Germinal center (tissue), 1 donor: ENCODE measurements at places on chromosomes 5 and 9.

GRCh38 chr5:159571501-159572244 is 241.4 kb upstream of the IL12B start:
- no peak for DNase-seq

DNA sequence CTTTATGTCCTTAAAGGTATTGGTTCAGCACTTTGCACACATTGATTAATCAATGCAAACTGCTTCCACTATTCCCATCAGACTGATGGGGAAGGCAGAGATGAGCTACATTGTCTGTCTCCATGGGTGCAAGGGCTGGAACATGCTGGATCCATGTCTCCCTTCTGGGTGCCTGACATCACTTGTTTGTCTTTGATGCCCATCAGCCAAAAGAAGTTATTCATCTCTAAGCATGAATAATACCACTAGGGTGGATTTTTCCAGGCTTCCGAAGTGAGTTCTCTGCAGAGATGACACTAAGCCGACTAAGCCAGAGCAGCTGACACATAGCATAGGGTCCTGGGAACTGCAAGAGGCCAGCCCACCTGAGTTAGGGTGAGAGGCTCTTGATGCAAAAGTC is 8.7 kb downstream of the FGF1 start:
- DNase-seq: no peak

DNA sequence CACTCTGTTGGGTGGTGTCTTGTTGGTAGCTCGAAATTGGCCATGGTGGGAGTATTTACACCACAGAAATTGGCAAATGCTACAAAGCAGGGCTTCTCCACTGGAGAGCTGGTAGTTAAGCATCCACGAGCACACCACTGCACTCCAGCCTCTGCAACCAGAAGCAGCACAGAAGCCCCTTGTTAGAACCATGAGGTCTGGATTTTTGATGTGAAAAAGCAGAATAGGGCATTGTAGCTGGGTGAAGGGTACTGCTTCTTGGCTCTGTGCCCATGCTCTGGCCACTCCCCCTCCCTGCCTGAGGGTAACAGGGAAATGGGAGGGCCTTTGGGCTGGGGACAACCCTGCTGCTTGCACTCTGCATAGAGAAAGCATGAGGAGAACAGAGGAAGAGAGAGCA is 81.2 kb upstream of the UBTD2 start:
- no peak for DNase-seq

- DNase-seq: no peak
Measured at GRCh38 chr9:93830606-93831005, 124.5 kb downstream of the BARX1 start.

DNA sequence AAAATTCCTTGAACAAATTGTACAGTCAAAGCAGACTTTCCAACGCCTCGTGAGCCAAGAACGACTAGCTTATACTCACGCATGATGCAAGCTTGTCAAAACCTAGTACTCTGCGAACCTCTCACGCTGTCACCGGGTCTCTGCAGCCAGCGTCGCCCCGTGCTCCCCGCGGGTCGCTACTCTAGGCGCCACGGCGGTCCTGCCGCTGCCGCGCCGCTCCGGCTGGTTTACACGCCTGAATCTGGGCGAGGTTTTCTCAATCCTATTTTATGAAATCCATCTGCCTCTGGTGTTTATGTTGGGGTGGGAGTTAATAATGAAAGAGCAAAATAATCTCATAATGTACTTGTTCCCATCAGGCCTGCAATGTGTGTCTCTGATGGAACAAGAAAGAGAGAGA is 90.9 kb downstream of the SV2C start:
- no peak for DNase-seq

DNA sequence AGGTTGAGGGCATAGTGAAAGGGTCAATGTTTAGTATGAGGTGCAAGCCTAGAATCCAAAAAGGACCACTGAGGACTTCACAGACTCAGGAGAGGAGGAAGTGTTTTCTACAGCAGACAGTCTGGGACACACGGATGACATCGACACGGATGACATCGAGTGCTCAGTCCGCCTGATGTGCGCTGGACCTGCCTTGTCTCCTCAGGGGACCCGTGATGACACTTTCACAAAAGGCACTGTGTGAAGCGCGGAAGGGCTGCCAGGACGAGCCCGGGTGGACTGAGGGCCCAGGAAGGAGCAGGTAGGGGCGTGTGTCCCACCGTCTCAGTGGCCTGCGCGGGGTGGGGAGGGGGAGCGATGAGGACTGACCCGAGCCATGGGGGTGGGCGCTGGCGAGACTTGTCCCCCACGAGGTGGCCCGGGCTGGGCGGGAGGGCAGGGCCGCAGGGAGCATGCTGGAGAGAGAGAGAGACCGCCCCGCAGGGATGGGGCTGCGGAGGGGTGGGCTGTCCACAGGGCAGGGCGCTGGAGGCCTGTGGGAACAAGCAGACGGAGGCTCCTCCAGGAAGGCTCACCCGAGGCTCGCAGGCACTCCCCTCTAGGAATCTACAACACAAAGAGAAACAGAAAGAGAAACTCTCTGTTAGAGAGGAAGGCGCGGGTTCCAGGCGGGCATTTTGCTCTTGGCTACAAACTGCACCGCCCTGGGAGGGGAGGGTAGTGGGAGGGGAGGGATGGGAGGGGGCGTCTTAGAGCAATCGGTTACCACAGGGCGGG is 54.9 kb downstream of the USP20 start:
- DNase-seq: no peak

DNA sequence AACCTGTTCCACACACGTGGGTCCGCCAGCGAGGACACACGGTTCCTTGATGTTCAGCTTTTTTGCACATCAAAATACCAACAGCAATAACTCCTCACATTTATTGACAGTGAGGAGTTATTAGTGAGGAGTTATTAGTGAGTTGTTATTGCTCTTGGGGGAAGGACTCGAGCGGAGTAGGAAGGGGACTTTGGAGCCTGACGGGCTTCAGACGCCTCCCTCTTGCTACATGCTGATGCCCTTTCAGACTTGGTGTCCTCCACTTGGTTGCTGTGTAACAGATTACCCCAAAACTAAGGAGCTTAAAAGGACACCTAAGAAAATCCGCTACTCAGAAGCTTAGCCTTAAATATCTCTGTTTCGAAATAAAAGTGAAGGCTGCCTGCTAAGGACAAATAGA is 181.9 kb upstream of the MSX2 start:
- no peak for DNase-seq

DNA sequence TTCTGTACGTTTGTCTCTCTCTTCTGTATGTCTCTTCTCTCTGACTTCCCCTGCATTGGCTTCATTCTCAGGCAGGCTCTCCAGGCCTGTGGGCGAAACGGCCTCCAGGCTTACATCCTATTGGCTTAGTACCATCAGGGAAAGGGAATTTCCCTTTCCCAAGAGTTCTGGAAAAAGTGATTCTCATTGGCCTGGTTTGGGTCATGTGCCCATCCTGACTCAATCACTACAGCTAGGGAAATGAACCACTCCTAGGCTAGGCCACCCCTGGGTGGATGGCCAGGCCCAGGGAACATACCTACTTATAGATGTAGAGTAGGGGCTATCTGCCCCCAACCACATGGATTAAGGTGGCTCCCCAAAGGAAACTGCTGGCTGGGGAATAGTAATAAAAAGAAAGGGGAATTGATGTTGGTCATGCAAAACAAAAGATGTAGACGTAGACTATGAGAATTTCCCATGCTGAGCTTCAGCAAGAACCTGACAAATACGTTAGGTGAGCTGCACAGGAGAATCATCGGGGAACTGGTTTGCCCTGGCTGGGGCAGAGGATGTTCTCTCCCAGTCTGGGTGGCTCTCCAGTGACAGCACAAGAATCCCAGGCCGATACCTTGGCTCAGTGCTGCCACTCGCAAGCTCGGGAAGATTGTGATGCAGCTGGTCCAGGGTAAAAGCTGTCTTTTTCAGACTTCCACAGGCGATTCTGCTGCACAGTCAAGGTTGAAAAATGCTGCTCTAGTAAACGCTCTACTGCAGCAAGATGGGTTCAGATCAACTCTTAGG is 3.7 kb upstream of the EGR1 start:
- no peak for DNase-seq

DNA sequence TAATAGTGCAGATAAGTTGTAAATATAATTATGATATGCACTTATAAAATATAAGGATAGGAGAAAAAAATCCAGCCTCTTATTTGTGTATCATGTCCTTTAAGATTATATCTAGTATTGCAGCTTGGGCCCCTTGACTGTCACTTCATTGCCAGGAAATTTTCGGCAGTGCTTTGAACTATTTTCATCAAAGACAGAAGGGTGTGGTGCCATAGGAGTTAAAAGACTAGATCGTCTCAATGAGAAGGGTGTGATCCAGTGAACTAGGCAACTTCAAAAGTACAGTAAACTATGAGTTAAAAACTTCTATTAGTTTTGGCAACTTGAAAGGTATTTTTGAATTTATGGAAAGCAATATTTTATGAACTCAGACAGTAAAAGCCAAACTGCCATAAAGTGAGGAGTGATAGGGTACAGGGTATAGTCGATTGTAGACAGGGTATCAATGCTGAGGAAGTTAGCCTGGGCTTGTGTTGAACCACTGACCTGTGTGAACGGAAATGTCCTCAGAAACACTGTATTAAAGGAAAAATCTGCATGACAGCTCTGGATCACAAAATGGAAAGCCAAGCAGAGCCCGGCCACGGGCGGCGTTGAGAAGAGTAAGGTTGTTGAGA is 48.6 kb upstream of the IZUMO3 start:
- no peak for DNase-seq

GRCh38 chr9:903886-904285 is 62.4 kb downstream of the DMRT1 start:
- DNase-seq: no peak

- DNase-seq: no peak
Measured at GRCh38 chr9:70020991-70021571, 22.6 kb upstream of the MAMDC2 start.

DNA sequence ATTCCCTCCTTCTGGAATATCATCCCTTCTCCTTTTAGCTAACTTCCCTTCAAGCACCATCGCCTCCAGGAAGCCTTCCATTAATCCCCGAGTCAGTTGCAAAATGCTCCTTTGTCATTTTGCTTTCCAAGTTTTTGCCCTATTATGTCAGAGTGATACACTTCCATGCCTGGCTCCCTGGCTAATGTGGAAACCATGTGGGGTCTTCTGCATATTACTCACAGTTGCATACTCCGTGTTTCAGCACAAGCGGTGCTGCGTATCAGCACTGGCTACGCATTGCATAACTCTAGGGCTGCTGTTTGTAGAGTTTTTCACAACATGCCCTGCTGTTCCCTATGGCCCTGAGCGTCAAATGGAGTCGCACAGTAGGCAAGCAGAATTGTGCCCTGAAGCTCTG is 1.9 kb downstream of the TEX53 start:
- no peak for DNase-seq

- no peak for DNase-seq
Measured at GRCh38 chr5:40678026-40678425, 1.7 kb upstream of the PTGER4 start.

DNA sequence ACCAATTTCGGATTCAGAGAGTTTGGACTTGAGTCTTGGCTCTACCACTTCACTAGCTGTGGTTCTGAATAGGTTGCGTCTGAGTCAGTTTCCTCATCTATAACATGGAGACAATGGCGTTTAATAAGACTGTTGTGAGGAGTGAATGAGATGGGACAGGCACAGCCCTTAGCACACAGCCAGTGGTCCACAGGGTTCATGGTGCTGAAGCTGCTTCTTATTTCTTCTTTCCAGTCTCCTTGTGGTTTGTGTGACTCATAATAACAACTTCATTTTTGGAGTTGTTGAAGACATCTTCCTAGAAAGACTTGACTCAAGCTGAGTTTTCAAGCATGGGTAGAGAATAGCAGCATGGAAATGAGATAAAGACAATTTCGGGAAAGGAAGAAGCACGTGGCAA is 172.6 kb upstream of the PPP2R2B start:
- no peak for DNase-seq

- DNase-seq: no peak
Measured at GRCh38 chr5:132428147-132428482, 58.6 kb downstream of the SLC22A5 start.

DNA sequence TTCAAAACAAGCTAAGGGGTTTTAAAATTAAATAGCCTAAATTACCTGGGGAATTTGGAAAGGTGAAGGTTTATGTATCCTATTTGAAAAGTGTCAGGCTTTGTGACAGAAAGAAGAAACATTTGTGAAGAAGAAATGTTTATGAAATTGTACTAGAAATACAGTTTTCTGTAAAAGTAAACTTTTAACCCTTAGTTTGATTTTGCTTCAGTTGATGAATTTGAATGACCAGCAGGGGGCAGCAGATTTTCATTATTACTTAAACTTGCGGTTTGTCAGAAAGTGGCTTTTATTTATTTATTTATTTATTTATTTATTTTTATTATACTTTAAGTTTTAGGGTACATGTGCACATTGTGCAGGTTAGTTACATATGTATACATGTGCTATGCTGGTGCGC is 58.1 kb downstream of the NNT start:
- DNase-seq: no peak

DNA sequence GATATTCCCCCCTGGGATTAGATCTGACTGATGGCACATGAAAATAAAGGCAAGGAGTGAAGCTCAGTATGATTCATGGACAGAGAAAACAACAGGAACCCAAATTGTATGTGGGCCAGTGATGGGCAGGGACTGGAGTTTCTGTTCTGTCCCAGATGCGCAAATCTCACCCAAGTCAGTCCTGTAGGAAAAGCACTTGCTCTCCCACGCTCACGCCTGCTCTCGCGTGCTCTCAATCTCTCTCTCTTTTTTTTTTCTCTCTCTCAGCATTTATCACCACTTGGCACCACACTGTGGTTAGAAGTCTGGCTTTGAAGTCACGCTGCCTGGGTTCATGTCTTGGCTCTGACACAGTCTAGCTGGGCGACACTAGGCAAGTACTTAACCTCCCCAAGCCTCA is 106.5 kb upstream of the LRRTM2 start:
- DNase-seq: no peak

GRCh38 chr9:127783111-127784008 is 2.5 kb upstream of the CDK9 start:
- peak; percentile 68 for DNase-seq

- no peak for DNase-seq
Measured at GRCh38 chr5:42950116-42950455, 90.0 kb downstream of the ANXA2R start.

DNA sequence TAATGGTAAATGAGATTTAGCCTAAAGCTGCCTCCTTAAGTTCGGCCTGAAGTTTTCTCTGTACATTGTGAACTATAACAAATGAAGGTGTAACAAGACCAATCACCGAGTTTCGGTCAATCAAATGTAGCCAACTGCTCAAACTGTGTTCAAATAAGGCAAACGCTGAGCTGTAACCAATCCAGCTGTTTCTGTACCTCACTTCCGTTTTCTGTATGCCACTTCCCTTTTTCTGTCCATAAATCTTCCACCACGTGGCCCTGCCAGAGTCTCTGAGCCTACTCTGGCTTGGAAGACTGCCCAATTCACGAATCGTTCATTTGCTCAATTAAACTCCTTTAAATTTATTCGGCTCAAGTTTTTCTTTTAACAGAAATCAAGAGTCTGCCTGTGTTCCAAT is 193.5 kb upstream of the KLF9 start:
- no peak for DNase-seq
